ENCODE measurements at places on chromosomes 16 and 17.

DNA sequence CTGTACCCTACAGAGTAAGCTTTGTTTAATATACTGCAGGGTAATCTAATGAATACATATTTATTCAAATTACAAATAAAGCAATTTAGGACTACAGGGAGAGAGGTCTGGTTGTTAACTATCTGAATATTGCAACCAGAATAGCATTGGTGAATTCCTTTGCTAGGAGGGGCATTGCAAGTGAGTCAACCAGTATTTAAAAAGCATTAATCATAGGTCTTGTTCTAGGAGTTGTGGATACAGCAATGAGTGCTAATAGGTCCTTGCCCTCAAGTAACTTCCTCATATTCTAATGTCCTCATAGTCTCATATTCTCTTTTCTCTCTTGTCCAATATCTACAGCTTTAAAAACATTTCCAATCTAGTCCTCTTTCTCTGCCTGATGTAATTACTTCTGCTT lies 531.4 kb downstream of the CDH11 start:
- DNase-seq, result no peak

GRCh38 chr17:79866791-79867518 lies 27.7 kb upstream of the CBX4 start:
- DNase-seq, result no peak

DNA sequence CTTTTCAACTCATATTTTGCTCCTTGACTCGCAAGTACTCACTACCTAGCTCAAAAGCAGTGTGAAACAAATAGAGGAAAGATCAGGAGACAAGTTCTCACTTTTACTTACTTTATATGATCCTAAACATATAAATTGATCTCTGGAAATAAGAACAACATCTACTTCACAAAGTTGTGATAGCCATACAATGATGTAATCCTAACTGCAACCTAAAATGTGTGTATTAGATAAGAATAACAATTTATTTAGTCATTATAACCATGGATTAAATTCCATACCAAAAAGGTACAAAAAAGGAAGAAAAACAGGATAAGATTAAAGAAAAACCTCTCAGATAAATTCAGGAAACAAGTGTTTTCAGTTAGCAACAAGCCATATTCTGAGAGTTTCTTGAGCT lies 103.4 kb downstream of the CDC27 start:
- no peak for DNase-seq

- no peak for DNase-seq
These were observed 89.7 kb downstream of the MGAT5B start for GRCh38 chr17:76957678-76958464.

- DNase-seq, result no peak
These were observed 1.5 kb upstream of the CPNE7 start for GRCh38 chr16:89573826-89574680.

- DNase-seq, result no peak
These were observed 6.4 kb upstream of the KRT28 start for GRCh38 chr17:40806131-40806530.

DNA sequence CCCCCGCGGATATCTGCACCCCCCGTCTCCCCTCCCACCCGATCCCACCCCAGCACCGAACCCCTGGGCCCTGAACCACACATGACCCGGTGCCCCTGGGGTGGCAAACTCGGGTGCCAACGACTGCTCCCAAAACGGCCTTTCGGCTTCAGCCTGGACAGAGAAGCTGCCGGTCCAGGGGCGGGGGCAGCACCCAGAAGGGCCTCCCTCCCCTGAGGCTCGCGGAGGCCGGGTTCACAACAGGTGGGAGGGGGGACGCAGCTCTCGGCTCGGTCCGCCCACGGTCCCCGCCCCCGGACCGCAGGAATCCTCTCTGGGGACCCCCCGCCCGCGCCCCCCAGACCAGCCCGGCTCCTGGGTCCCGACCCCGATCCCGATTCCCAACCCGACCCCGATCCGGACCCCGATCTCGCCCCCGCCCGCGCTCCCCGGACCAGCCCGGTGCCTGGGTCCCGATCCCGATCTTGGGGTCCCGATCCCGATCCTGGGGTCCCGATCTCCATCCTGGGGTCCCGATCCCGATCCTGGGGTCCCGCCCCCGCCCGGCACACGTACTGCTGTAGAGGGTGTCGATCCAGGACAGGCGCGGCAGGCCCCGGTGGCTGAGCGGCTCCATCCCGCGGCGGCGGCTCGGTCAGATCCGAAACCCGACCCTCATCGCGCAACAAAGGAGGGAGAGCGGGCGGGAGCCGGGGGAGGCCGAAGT lies 516 bp downstream of the ABR start:
- no peak for DNase-seq

GRCh38 chr17:57732062-57732461 lies 13.0 kb downstream of the CCDC182 start:
- no peak for DNase-seq
